ENCODE measurements at places on chromosomes 6 and 20. TPM values are rescaled to one million over a fixed set of nuclear protein-coding genes. Genes with fewer than 3 reads are reported as not detected.

The ZC3H12D gene
- total RNA-seq: 0.30 TPM

The CST3 gene
- 317 TPM for total RNA-seq

The ARFRP1 gene
- 35.3 TPM for total RNA-seq

The GINM1 gene
- 92.1 TPM for total RNA-seq

The KCNB1 gene
- not detected for total RNA-seq

The THBS2 gene
- total RNA-seq: 1,449 TPM

The PTCRA gene
- total RNA-seq: not detected

The TSPO2 gene
- not detected for total RNA-seq

The ARMC2 gene
- total RNA-seq: 2.0 TPM

The CRYBG1 gene
- total RNA-seq: 3.6 TPM

The MACROD2 gene
- total RNA-seq: 1.8 TPM

The HAO1 gene
- total RNA-seq: not detected

The SLC22A2 gene
- 0.23 TPM for total RNA-seq

The PSMB8 gene
- total RNA-seq: 31.2 TPM

The TMC2 gene
- not detected for total RNA-seq

The PTK6 gene
- total RNA-seq: 0.18 TPM
